Stimulated activated CD4-positive, alpha-beta T cell treated with anti-CD3 and anti-CD28 coated beads, Interleukin-15, amount 100 ng/mL, for 24 hours (primary cell): ENCODE measurements at places on chromosomes 3 and 15.

DNA sequence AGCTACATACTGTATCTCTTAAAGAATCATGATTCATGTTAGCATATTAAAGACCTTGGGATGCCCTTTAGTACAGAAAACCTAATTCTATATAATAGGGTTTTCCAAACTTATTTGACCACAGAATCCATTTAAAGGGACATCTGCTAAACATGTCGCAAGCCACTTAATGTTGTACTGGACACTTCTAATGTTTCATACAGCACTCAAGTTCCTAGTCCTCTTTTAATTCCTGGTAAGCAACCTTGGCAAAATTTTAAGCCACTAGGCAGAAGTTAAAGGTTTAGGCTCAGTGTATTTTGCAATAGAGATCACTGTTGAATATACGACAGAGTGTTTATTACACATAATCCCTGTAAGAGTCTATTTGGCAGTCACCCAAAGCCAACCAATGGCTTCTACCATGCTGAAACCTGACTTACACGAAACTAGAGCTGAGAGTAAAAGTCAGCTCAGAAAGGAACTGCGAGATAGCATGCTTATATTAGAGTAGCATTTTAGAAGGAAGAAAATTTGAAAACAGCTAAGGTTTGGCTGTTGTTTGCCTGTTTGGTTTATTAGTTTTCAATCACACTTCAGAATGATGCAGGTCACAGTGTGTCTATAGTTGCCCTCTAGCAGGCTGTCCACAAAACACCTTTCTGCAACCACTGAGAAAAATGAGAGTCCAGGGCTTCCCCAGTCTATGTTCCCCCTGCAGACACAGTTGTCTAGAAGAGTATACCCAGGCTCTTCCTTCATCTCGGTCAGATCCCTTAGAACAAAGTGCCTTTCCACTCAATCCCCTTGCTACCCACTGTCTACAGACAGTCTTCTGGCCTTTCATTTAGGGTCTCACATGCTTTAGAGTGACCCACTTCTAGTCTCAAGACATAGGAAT, 104.4 kb downstream of the FMN1 start:
- no peak for DNase-seq

DNA sequence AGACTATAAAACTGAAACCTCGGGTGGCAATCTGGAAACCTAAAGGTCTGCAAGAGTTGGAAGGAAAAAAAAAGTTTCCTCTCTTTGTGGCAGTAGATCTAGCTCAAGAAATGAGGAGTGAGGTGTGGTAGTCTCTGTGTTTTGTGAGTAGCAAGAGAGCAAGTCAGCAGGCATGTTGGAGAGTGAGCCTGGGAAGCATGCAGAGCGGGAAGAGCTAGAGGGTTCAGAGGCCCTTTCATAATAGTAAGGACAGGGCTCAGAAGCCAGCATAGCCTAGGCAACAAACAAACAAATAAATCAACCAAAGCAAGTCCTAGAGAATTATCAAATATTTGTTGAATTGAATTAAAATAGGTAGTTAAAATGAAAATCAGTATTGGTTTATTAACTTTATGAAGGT, 189.7 kb upstream of the CBLB start:
- DNase-seq = no peak

GRCh38 chr3:31093606-31094005, 199.1 kb upstream of the GADL1 start:
- DNase-seq = no peak

DNA sequence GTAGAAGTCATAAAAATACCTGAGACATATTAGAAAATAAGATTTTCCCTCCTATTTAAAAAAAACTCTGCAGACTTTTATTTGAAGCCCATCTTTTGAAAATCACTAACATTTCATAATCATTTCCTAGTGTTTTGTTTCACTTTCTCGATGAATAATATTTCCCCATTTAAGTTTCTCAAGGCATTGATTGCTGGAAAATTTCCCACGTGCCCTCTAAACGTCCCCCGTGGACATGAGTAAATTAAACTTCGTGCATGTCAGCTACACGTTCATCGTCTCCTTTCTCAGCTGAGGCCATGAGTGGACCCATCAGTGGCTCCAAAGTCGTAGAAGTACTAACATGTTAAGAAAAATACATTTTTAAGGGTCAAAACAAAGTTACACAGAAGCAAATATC, 2.0 kb upstream of the TM2D3 start:
- DNase-seq = no peak

DNA sequence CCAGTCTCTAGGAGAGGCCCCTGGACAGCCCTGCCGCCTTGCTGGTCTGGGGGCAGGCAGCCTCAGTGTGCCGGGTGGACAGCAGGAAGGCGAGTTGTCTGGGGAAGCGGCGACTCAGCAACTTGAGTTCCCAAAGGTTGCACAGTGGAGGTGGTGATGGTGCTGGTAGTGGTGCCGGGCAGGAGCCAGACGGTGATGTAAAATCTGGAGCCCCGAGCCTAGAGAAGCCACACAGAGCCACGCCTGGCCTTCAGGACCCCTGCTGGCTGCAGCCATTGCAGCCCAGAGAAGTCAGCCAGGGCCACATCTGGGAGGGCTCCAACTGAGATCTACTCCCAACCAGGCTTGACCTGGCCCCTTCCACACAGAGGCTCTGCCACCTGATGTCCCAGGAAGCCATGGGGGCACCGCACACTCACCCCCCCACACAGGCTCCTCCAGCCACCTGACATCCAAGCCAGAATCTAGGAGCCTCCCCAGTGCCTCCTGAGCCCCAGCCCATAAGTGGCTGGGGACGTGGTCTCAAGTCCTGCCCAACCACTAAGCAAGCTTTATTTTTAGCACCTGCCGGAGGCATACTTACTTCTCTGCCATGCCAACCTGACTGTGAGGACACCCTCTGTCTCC, 8.8 kb downstream of the C3orf22 start:
- no peak for DNase-seq

- no peak for DNase-seq
These were observed 44.5 kb downstream of the GOLGA6L2 start for GRCh38 chr15:23402544-23402943.

- no peak for DNase-seq
These were observed 701.8 kb upstream of the CFAP20DC start for GRCh38 chr3:59751606-59752005.

GRCh38 chr15:52421029-52421428, 107.7 kb downstream of the MYO5A start:
- no peak for DNase-seq

DNA sequence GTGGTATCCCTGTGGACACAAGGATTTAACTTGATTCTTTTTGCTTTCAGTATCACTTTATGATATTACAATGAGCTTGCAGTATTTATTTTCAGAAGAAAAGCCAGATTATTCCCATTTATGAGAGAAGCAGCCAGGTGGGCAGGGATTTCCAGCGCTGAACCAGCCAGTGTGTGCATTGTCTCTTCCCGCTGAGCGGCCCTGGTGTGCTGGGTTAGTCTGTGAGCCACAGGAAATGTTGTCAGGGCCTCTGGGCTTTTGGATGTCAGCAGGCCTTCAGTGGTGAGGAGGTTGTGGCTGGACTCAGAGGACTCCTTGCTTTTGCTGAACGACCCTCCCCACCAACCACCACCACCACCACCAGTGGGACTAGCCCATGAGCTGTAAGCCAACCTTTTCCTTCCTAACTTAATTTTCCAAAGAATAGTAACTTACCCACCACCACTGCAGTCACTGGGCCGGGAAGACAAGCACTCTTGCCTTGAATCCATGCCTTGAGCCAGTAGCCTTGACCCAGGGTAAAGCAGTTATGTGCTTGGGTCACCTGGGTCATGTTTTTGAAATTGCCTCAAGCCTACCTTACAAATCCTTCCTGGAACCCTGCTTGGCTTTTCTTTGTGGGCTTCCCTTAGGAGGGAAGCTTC, 33.1 kb downstream of the FLNB start:
- DNase-seq = no peak

- DNase-seq = no peak
These were observed 14.2 kb upstream of the ULK3 start for GRCh38 chr15:74857082-74857655.

DNA sequence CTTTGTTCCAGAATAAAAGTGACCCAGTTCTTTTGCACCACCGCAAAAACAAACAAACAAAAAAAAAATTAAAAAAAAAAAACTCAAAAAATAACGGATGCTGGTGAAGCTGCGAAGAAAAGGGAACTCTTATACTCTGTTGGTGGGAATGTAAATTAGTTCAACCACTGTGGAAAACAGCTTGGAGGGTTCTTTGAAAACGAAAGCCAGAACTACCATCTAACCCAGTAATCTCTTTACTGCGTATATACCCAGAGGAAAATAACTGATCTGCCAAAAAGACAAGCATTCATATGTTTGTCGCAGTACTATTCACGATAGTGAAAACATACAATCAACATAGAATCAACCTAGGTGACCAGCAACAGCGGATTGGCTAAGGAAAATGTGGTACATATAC, 298.9 kb upstream of the CBLB start:
- DNase-seq = no peak

DNA sequence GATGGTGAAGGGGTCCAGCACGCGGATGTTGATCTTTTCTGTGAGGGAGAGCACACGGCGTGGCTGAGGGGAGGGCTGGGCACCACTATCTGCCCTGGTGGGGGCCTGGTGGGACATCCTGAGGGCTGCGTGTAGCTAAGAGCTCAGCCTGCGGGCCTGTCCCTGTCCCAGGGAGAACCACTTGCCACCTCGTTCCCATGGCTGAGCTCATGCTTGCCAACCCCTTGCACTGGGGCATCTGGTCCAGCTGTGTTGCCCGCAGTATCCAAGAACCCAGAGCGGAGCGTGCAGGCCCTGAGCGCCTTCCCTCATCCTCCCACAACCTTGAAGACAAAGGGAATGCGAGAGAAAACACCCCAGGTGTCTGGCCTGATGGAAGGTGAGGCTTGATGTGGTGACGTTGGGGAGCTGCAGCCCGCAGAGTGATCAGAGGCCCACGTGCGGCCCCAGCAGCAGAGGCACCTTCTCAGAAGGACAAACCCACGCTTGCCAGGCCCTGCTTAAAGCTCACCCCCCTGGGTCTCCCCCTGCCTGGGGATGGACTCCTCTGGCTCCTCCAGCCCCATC, 28.9 kb downstream of the TKT start:
- DNase-seq = no peak

DNA sequence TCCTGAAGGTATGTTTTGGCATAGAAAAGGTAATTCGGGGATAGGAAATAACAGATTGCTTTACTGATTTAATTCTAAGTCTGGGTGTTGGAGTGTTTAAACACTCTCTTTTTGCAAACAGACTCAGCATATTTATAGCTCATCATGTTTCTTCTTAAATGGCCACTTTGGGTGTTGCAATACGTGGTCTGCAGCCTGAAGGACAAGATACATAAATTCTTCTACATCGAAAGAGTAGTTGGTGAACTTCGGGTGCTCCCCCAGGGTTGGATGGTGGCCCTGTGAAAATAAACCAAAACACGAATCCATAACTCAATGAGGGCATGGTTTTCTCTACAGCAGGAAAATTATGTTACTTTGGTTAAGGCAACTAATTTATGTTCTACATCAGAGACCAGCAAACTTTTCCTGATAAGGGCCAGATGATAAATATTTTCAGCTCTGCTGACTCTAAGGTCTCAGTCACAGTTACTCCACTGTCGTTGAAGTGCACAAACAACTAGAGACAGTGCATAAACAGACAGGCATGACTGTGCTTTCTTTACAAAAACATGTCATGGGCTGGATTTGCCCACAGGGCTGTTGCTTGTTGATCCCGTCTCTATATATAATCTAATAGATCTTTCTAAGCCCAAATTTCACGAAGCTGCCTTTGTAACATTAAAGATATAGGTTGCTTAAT, 35.9 kb downstream of the EOGT start:
- DNase-seq = no peak

DNA sequence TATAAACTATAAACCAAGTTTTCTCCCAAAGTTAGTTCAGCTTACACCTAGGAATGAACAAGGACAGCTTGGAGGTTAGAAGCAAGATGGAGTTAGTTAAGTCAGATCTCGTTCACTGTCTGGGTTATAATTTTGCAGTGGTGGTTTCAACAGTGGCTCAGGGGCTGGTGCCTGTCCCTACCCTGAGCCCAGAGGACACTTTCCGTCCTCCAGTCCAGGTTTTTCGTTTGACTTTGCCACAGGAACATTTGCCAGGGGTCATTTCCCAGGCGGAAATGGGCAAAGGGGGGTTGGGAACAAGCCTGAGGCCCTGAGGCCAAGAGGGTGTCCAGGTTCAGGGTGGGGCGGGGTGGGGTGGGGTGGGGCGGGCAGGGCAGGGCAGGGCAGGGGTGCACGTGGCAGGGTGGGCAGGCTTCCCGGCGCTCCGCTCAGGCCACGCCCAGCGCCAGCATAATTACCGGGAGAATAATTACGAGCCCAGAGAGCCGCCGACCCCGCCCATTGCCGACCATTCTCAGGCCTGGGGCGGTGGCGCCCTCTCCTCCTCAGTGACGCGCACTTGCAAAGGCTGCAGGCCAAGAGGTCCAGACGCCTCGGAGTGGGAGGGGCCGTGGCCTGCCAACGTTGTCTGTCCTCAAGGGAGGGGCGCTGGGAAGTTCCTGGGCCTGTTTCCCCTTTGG, 70.4 kb downstream of the KLF13 start:
- no peak for DNase-seq

DNA sequence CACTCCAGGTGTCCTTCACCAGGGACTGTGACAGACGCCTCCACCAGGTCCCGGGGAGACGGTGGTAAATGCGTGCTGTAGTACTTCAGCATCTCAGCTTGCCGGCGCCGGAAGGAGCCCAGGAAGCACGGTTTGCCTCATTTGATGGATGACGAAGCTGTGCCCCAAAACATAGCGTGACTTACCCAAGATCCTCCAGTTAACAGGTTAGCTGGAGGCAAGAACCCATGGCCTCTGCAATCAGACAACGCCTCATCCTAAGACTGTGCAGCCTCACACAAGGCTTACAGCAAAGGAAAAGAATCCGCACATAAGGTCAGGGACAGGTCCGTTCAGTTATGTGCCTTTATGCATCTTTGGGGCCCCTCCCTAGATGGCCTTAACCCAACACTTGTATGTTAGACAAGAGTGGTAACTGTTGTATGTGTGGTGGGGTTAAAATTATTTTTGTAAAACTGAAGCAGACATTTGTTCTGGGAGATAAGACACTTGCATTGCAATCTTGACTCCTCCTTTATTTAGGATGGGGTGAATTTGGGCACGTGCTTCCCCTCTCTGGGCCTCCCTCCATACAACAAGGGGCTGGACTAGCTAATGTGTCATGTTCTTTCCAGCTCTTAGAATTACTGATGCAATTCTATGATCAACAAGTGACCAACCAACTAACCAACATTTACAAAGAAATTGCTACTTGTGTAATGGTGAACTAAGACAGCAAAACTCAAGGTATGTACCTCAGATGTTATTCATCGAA, 39.4 kb downstream of the VGLL4 start:
- DNase-seq = no peak

- no peak for DNase-seq
These were observed 101.4 kb downstream of the LARS2 start for GRCh38 chr3:45489730-45490309.

DNA sequence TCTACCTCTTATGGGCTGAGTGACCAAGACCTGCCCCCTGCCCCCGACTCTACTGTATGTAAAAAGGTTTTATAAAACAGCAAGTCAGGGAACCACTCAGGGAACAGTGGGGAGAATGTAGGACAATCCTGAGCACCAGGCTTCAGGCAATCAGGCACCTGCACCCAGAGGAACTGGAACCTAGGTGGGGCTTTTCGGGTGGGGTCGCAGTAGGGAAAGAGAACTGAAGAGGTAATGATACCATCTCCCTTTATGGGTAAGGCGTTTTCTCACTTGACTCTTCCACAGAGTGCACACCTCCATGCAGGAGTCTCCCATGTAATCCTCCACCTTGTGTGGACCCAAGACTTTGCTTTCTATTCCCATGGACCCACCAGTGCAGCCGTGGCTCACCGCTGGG, 45.8 kb downstream of the MYO1E start:
- no peak for DNase-seq

GRCh38 chr15:25268166-25268565, 170.7 kb downstream of the UBE3A start:
- DNase-seq = no peak

- no peak for DNase-seq
These were observed 36.0 kb downstream of the LEO1 start for GRCh38 chr15:51935466-51936104.
